ENCODE measurements at places on chromosomes 7 and 10.

GRCh38 chr7:46847126-46847525 lies 734.8 kb downstream of the TNS3 start:
- no peak for DNase-seq
- no peaks in the 10 kb centered on the region for H3K36me3 ChIP-seq
- H3K27me3 ChIP-seq, result no peaks in the 10 kb centered on the region
- no peak overlapping the region for H3K27ac ChIP-seq
- H3K4me1 ChIP-seq, result no peaks in the 10 kb centered on the region
- H3K4me3 ChIP-seq, result no peak overlapping the region

- no peak overlapping the region for H3K4me3 ChIP-seq
- H3K27me3 ChIP-seq, result no peaks in the 10 kb centered on the region
- H3K4me1 ChIP-seq, result peaks cover 16% of the 10 kb centered on the region
Observed at GRCh38 chr10:33804584-33804983, 470.1 kb upstream of the NRP1 start.

DNA sequence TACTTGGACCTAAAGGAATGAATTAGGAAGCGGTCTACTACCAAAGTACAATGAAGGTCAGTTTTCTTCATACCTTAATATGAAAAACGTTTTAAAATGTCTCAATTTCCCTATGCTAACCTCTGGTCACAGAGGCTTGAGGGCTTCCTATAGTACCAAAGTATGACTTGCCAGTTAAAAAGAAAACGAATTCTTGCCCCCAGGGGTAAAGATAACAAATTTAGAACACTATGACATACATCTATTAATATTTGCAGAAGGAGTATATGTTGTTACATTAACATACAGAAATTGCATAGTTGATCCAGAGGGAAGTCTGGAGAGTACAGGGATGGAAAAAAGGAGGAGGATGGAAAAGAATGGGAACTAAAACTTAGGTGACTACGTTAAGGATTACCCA lies 13.8 kb upstream of the KMT2E start:
- no peak overlapping the region for H3K27ac ChIP-seq
- H3K36me3 ChIP-seq, result peaks cover 74% of the 10 kb centered on the region
- no peaks in the 10 kb centered on the region for H3K27me3 ChIP-seq
- H3K4me3 ChIP-seq, result no peak overlapping the region
- peaks cover 31% of the 10 kb centered on the region for H3K4me1 ChIP-seq
- DNase-seq, result no peak

- peaks cover 13% of the 10 kb centered on the region for H3K4me1 ChIP-seq
- DNase-seq, result no peak
- H3K36me3 ChIP-seq, result no peaks in the 10 kb centered on the region
Observed at GRCh38 chr10:15348579-15348978, 22.5 kb downstream of the FAM171A1 start.

DNA sequence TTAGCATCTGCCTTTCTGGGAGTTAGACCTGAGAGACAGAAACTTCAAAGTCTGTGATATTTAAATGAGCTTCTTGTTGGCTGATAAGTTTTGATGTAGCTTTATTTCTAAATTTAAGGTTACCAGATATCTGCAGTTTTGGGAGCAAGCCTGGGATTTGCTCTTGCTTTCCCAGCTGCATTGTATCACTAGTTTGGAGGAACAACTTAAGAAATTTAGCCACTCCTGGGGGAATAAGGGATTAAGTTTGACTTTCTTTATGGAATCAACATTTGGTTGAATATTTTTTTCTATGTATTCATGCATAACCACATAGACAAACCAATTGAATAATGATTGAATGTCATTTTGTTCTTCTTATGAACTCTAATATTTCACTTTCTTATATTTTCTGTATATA lies 178.6 kb downstream of the POLR1F start:
- H3K27ac ChIP-seq, result no peak overlapping the region
- H3K36me3 ChIP-seq, result no peaks in the 10 kb centered on the region
- H3K27me3 ChIP-seq, result no peaks in the 10 kb centered on the region
- DNase-seq, result no peak

- no peak overlapping the region for H3K4me3 ChIP-seq
- H3K27me3 ChIP-seq, result no peaks in the 10 kb centered on the region
Observed at GRCh38 chr7:156783864-156784263, 109.1 kb downstream of the LMBR1 start.

- no peak overlapping the region for H3K27ac ChIP-seq
- H3K27me3 ChIP-seq, result no peaks in the 10 kb centered on the region
- H3K36me3 ChIP-seq, result no peaks in the 10 kb centered on the region
- no peaks in the 10 kb centered on the region for H3K4me1 ChIP-seq
- H3K4me3 ChIP-seq, result no peak overlapping the region
- DNase-seq, result no peak
Observed at GRCh38 chr10:94416896-94417295, 14.6 kb downstream of the TBC1D12 start.

All from RWPE2 (cell line).